ENCODE measurements at places on chromosomes 1 and 21.

GRCh38 chr21:42562816-42563215 is 49.2 kb downstream of the SLC37A1 start:
- DNase-seq = no peak

DNA sequence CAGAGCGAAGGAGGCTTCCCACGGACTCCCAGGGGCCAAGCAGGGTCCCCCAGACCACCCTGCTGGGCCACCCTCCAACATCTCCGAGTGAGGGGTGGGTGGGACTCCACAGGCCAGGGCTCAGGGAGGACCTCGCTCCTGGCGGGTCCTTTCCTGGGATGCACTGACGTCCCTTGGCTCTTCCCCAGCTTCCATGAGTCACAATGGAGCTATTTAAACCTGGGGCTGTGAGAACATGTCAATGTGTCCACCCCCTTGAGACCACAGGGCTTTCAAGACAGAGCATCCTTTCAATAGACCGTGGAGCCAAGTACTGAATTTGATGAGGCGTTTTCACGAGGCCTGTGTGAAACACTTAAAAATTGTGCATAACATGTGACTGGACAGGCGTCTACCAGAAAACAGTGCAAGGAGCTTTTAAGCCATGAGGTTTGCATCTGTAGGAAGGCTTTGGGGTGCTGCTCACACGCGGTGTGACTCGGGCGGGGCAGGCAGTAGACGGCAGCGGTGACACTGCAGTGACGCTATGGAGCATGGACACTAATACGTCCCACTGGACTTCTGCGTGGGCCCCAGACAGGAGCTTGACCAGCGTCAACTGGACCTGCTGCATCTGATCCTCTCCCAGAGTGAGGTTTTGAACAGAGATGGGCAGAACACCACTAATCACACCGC is 24.1 kb upstream of the NPHP4 start:
- no peak for DNase-seq

DNA sequence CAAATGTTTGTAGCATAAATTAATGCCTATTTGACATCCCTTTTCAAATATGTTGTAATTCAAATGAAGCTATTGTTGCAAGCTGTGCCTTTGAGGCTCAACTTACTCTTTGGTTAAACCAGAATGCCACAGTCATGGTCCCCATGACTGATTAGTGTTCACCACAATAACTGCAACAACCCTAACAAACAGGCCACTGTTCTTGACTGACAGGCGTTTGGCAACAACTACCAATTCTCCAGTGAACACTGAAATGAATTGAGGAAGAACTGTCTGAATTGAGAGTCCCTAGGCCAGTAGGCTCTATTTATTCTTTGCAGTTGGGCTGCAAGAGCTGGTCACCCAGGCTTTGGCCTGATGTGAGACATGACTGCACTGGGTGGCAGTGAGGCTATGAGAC is 6.6 kb upstream of the TMEM167B start:
- DNase-seq = no peak

- DNase-seq = no peak
Observed at GRCh38 chr1:60425528-60425927, 352.0 kb upstream of the C1orf87 start.

- no peak for DNase-seq
Observed at GRCh38 chr1:41733021-41733420, 185.7 kb downstream of the HIVEP3 start.

- DNase-seq = no peak
Observed at GRCh38 chr21:43731891-43732711, 13.2 kb downstream of the PDXK start.

DNA sequence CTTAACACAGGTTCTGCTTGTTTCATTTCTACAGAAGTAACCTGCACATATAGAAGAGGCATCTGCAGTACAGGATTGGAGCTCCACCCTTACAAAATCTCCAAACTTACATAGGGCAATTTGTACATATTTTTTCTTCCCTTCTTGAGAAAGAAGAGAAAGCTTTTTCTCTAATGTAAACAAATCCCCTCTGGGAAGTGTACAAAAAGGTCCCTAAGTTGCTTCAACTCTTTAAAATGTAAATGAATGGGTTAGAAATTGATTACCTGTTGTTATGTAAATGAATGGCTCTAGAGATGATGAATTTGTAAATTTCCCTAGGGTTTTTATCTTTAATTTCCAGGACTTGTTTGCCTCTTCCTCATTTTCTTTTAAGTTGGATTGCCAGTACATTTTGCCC is 1183.7 kb downstream of the MRPL39 start:
- DNase-seq = no peak

DNA sequence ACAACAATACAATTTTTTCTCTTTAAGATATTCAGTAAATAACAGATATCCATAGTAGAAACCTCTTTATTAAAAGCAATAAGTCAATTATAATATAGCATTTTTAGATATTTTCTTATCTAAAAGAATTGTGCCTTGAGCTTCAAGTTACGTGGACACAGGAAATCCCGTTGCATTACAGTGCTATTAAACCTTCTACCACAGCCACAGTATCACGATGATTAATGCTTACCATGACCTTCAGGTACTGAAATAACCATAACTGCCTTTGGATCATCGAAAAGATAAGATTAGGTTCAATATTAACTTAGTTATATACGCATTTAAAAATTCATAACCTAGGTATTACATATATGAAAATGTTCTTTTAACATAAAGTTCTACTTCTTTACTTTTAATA is 17.9 kb downstream of the B3GALNT2 start:
- no peak for DNase-seq

DNA sequence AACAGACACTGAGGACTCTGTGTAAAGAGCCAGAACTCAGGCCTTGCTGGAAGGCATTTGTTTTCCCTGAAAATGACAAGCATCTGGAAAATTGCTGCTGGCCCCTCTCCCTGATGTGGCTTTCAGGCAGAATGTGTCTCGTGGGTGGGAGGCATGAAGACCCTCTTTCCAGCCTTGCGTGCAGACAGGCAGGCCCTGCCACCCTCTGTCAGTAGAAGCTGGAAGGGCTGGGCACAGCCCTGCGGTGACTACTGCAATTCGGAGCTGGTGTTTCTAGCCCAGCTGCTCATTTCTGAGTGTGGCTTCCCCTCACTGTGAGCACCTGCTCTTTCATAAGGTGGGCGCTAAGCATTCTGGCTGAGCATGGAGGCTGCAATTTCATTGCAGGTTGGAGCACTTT is 349.9 kb downstream of the PTPRU start:
- no peak for DNase-seq

GRCh38 chr1:195791796-195792195 is 816.4 kb downstream of the KCNT2 start:
- DNase-seq = no peak

GRCh38 chr1:35573198-35574124 is at the start of gene TFAP2E:
Gene TFAP2E, plus strand, starts transcription at chr1:35573314. Its CDS starts 264 bp downstream, at chr1:35573578.
- no peak for DNase-seq

DNA sequence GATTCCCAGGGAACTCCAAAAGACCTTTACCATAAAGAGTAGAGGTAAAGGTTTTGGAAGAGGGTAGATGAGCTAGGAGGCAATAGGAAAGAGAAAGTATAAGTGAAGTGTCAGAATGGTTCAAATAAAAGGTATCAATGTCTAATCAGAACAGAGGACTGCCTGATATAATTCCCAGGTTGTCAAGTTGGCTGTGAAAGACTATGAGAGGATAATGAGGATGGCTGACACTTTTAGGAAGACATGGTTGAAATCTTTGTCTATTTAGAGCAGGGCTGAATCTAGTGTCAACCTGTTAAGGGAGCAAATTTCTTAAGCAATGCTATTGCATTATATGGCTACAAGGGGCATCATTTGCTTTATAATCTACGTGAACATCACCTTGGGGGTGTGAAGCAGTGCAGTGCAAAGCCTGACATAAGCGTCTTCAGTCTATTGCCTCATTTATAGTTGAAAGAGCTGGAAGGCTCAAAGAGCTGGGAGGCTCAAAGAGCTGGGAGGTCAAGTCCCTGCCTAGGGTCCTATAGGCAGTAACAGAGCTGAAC is 308.3 kb upstream of the DEPDC1 start:
- no peak for DNase-seq

GRCh38 chr1:26788836-26789611 is 1.3 kb downstream of the PIGV start:
- peak; percentile 88 for DNase-seq

- DNase-seq = no peak
Observed at GRCh38 chr1:156346636-156347035, 8.3 kb downstream of the TSACC start.

GRCh38 chr1:159879977-159880376 is 17.5 kb upstream of the VSIG8 start:
- no peak for DNase-seq

GRCh38 chr1:205523261-205523890 is 18.9 kb downstream of the CDK18 start:
- no peak for DNase-seq

GRCh38 chr1:87933171-87933570 is 604.5 kb downstream of the LMO4 start:
- no peak for DNase-seq

DNA sequence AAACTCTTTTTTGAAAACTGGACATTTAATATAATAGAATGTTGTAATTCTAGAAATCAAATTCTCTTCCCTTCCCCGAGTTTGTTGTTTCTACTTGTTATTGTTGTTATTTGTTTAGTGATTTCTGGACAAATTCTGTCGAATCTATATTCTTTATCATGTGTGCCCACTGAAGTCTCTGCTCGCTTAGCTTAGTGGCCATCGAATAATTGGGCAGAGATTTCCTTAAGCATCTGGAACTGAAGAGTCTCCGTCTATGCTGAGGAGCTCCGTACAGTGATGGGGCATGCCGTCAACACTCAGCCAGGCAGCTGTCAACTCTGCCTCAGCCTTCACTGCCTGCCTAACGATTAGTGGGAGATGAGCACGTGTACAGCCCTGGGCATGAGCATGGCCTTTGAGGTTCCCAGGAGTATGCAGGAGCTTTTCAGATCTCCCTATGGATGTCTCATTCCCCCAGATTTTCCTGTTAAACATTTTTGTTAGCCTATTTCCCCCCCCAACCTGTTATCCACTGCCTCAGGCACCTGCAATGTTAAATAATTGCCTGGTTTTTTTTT is 66.8 kb downstream of the SLX9 start:
- DNase-seq = no peak

DNA sequence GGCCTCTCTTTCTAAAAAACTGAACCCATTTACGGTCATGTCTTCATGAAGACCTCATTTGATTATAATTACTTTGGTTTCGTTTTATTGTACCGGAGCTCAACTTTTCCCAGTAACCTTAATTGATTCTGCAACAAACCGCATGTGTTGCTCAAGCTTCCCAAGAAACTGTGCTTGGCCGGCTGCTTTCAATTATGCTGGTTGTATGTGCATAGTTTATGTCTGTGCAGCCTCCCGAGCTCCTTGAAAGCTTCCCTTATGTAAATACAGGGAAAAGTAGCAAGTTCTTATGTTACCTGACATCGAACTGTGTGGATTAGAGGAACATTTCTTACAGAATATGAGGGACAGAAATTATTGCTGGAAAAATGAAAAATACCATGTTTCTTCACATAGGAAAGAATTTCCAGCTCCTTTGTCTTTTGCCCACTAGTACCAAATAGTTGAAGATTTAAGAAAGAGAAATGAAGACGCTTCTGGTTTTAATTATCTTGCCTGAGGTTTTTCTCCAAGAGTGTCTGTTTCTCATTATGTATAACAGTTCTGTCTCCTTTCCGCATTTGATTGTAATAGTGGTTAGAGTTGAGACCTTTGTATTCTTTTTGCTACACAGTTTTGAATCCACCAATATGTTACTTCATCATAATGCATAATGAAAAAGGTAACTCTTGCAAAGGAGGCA is 2.1 kb downstream of the VCAM1 start:
- DNase-seq = no peak

GRCh38 chr1:27891196-27891889 is 19.0 kb downstream of the THEMIS2 start:
- DNase-seq = peak; percentile 43

- DNase-seq = no peak
Observed at GRCh38 chr21:32562426-32562825, 22.9 kb downstream of the TCP10L start.

DNA sequence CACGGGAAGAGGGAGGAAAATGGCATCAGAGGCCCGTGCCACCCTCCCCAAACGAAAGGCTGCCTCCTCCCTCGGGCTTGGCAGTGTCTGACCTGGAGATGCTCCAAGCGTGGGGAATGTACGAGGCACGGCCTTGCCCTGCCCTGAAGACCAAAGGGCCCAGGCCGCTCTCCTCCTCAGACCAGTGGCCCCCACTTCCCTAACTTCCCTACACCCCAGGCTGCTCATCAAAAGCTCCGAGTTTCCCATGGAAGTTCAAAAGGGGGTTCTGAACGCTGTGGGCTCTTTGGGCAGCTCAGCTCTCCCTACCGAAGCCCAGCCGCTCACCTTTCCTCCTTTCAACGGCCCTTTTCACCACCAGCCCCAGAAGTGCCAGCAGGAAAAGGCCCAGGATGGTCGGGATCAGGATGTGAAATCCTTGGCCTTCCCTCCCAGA is 11.8 kb downstream of the FCMR start:
- no peak for DNase-seq

DNA sequence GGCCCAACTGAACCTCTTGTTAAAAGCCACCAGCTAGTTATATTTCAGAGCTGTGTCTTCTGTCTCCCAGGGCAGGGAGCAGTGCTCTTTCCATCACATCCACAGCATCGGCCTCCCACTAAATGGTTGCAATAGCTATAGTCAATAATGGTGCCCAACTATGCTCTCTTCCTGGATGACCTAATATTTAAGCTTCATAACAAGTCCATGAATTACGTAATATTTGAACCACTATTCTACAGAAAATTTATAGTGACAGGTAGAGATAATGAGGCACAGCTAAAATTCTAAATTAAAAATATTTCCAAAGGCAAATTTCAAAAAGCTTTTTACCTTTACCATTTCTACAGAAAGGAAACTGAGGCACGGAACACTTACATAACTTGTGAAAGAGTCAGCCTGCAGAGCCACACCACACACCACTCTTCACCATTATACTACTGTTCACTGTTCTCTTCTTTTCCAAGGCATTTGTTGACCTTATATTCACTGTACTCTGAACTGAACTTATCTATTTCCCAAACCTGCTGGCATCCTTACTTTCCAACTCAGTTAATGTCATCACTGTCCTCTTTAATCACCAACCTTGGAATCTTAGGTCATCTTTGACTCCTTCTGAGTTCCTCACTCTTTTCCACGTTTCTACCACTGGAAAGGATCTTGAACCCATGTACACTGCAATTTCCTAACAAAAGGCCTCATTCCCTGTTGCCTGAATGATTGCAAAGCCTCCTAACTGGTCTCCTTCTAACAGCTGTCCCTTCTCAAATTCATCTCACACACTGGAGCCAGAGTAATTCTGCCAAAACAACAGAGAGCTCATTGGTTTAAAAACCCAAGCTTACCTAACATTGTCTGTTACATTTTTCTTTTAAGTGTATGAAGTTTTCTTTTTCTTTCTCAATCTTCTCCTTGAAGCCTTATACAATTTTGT is 85.5 kb downstream of the DDAH1 start:
- no peak for DNase-seq

DNA sequence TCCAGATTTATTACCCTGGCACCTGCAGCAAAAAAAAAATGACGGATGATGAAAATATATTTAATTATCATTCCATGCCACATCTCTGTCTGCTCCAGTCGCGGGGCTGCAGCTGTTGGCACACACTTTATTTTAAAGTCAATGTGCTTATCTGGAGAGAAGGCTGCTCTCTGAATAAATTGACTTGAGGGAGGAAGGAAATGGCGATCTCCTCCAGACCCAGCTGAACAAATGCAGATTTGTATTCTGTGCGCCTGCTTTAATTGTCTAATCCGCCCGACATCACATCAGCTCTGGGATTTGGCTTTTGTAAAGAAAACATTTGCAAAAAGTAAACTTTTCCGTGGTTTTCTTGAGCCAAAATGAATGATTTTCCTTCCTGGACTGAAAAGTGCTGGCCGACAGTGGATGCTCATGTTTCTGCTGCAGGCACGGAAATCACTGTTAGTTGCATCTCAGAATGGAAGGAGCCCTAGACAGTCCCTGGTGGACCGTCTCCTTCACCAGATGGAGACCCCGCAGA is 150.2 kb downstream of the CAMTA1 start:
- DNase-seq = no peak

Data from CD4-positive, alpha-beta memory T cell (primary cell).